ENCODE measurements at places on chromosomes 3 and 15. TPM values are rescaled to one million over a fixed set of nuclear protein-coding genes. Genes with fewer than 3 reads are reported as not detected.

The PRSS50 gene
- not detected for total RNA-seq

The UBAP1L gene
- 1.1 TPM for total RNA-seq

The RAB6B gene
- total RNA-seq: 2.4 TPM

The LRRN1 gene
- not detected for total RNA-seq

The FEM1B gene
- 25.2 TPM for total RNA-seq

The GOLGA8J gene
- total RNA-seq: 0.06 TPM

The SLC2A2 gene
- not detected for total RNA-seq

The PARP15 gene
- total RNA-seq: not detected

The STRIT1 gene
- not detected for total RNA-seq

The PLIN1 gene
- total RNA-seq: 0.08 TPM

The MB21D2 gene
- total RNA-seq: 5.2 TPM

The ACKR4 gene
- total RNA-seq: not detected

The RLBP1 gene
- total RNA-seq: not detected

The PDZRN3 gene
- total RNA-seq: not detected
